ENCODE measurements at places on chromosomes 13 and 19.

- DNase-seq, result no peak
Observed at GRCh38 chr13:112723771-112724170, 33.9 kb downstream of the ATP11A start.

GRCh38 chr13:102707467-102707866 lies 12.6 kb upstream of the METTL21C start:
- no peak for DNase-seq

GRCh38 chr19:47729468-47729798 lies 15.9 kb upstream of the NOP53 start:
- no peak for DNase-seq

- no peak for DNase-seq
Observed at GRCh38 chr13:41488124-41488523, 30.8 kb downstream of the RGCC start.

DNA sequence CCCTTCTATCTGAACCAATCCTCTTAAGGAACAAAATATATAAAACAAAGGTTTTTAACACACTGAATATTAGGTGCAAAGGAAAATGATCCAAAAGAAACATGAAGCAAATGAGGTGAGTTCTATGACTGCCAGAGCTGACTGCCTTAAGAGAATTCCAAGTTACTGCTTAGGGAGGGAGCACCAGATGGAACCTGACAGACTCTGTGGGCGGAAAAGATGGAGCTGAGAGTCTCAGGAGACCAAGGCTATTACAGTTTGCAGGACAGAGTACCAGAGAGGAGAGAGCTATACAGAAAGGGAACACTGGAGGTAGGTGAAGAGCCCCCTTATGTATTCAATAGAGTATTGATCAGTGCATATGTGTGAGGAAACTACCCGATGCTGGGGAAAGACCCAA lies 87.2 kb downstream of the B3GLCT start:
- no peak for DNase-seq

- DNase-seq, result no peak
Observed at GRCh38 chr19:30450835-30451321, 78.7 kb downstream of the ZNF536 start.

GRCh38 chr13:51249255-51249654 lies 27.1 kb downstream of the FAM124A start:
- DNase-seq, result no peak

- no peak for DNase-seq
Observed at GRCh38 chr19:31233295-31233800, 115.9 kb downstream of the TSHZ3 start.

GRCh38 chr19:18746401-18747325 lies 44.4 kb downstream of the COMP start:
- no peak for DNase-seq

DNA sequence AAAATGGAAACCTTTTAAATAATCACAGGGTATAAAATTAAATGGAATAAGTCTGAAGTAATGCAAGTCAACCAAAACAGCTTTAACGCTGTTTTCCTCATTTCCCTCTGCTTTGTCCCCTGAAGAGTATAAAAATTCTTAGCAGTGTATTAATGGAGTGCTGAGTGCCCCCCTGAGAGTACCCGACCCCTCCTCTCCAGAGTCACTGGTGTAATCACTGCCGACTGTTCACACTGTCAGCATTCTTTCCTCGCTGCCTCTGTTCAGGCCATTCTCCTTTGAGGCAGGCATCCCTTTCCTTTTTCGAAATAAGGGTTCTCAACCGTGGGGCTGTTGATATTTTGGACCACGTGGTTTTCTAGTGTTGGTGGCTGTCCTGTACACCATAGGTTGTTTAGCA lies 146.9 kb upstream of the SLC10A2 start:
- no peak for DNase-seq

GRCh38 chr19:35879068-35879467 lies 10.7 kb downstream of the APLP1 start:
- DNase-seq, result no peak

- DNase-seq, result no peak
Observed at GRCh38 chr19:27777726-27778125, 1435.2 kb downstream of the UQCRFS1 start.

DNA sequence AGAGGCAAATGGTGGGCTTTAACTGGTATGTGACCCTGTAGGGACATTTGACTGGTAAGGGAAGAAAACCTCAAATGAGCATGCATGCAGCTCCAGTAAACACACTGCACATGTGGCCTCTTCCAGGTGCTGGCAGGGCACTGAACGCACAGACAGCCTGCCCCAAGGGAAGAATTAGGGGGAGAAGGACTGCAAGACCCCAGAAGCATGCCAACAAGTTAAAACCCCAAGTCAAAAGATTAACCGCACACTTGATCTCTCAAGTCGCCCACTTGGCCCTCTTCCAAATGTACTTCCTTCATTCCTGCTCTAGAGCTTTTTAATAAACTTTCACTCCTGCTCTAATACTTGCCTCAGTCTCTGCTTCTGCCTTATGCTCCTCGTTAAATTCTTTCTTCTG lies 46.9 kb upstream of the SLITRK1 start:
- no peak for DNase-seq

GRCh38 chr19:45772130-45772840 lies 3.2 kb upstream of the SIX5 start:
- no peak for DNase-seq

DNA sequence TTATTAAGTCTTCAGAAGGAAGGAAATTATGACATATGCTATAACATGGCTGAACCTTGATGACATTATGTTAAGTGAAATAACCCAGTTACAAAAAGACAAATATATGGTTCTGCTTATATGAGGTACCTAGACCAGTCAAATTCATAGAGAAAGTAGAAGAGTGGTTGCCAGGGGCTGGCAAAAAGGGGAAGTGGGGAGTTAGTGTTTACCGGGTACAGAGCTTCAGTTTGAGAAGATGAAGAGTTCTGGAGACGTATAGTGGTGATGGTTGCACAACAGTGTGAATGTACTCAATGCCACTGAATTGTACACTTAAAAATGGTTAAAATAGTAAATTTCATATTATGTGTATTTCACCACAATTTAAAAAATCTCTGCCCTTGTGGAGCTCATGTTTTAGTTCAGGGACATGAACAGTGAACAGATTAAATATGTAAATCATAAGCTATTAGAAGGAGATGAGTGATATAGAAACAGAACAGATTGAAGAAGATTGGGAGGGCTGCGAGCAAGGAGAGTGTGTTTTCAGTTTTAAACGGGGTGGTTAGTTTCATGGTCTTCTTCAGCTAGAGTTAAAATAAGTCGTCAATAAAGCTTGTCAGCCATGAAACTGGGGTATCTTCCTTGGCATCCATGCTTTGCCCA lies 355.2 kb downstream of the KCNRG start:
- no peak for DNase-seq

DNA sequence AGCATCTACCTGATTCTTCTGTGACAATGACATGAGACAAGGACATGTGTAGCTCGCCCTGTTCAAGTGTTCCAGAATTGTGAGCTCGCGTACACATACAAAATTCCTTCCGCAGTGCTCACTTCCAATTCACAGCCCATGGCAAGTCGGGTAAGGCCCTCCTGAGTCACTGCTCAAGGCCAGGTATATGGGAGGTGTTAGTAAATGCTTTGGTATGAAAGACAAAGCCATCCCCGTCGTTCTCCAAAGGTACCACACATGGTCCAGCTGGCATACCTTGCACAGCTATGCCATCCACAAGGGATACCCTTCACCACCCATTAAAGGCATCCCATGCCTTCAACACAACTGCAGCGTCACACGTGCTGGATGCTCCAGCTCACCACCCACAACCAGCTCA lies 4.4 kb upstream of the ELL start:
- DNase-seq, result no peak

DNA sequence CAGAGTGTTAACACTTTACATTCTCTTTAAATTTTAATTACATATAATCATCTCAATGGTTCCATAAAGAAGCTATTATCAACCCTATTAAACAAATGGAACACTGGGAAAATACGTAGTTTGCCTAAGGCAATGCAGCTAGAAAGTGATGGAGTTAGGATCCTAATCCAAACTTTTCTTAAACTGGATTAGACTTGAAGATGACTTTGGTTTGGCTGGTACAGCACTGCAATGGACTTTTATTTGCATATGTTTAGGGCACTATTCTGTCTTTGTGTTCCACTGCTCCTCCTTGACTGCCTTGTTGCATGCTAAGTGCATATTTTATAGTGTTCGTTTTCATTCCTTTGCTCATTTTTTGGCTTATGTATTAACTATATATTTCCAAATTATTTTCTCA lies 133.5 kb upstream of the UFM1 start:
- DNase-seq, result no peak

- no peak for DNase-seq
Observed at GRCh38 chr19:46591870-46592269, 9.3 kb upstream of the CALM3 start.

DNA sequence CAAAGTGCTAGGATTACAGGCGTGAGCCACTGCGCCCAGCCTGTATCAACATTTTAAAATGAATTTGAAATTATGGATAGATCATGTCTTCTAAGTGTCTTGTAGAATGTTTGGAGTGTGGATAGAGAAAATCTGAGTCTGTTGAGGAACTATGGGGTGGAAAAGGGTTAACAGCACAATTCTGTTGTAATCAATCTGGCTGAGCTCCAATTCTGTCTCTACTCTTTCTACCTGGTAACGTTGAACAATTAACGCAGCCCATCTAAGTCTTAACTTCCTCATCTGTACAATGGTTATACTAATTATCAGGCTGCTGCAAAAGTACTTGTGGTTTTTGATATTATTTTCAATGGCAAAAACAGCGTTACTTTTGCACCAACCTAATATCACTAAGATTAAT lies 4.1 kb downstream of the FPR2 start:
- DNase-seq, result no peak

- DNase-seq, result no peak
Observed at GRCh38 chr13:50220938-50221337, 205.7 kb downstream of the KCNRG start.

DNA sequence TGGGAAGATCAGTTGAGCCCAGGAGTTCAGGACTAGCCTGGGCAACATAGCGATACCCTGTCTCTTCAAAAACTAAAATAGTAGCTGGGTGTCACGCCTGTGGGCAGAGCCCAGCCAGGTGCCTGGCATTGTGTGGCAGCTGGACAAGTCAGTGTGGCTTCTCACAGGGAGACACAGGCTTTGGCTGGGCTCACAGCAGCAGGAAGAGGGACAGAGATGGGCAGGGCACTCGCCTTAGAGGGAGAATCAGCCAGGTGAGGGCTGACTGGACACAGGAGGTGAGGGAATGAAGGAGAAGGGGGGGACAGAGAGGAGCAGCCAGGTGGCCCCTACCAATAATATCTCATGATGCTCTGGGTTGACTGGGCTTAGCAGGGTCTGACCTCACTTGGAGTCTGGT lies 3.3 kb downstream of the FAM32A start:
- no peak for DNase-seq

- no peak for DNase-seq
Observed at GRCh38 chr13:34750078-34750931, 191.8 kb upstream of the NBEA start.
